ENCODE measurements at places on chromosomes 7 and 10.
A peak's percentile ranks its signal among the peaks of the same experiment; 100 is the strongest.

- DNase-seq: no peak
Observed at GRCh38 chr7:131578602-131579001, 22.2 kb upstream of the PODXL start.

DNA sequence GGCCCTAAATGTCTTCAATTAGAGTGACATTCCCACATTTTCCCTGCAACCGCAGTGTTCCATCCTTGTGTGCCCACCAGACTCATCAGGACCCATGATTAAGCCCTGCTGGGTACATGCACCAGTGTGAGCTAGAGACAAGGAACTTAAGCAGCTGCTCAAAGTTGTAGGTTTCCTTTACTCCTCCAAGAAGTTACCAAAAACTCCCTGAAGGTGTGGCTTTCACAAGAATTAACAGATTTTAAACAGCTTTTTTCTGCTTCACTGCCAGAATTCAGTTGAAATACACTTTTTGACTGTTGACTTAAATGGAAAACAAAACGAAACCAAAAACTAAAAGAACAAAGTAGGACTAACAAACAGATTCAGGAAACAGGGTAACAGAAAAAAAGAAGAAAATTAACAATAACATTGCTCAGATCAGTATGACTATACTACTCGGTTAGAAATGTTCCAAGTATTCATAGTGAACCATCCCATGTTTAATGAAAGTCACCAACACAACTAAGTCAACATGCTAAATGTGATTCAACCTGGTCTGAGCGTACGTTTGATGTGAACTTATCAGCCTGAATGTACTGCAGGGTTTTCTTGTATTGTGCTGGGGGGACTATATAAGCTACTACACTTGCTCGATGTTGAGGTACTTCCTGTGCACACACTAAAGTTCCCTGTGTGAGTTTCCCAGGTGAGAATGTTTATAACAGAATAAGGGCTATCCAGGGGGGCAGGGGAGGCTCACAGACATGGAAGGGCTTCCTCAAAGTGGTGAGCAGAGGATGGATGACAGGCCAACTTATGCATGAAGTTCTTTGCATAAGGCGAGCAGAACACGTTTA is 22.2 kb downstream of the SLC37A3 start:
- no peak for DNase-seq

- DNase-seq: no peak
Observed at GRCh38 chr10:79238606-79239005, 108.7 kb upstream of the PPIF start.

- no peak for DNase-seq
Observed at GRCh38 chr10:113379091-113379490, 173.8 kb upstream of the HABP2 start.

DNA sequence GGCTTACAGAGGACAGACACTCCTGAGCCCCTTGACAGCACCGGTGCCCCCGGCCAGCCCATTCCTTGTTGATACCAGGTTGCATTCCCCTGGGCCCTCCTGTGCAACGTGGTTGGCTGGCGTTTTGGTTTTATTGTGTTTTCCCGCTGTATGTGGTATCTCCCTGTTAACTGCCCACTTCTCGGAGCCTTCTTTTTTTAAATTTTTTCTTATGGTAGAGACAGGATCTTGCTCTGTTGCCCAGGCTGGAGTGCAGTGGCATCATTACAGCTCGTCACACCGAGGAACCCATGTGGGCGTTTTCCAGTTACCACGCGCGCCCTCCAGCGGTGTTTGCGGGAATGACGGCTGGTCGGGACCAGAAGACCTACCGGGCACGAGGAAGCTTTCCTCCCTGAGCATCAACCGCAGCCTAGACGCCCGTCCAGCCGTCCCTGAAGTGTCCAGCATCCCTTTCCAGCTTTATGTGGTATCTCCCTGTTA is 16.9 kb upstream of the ZFAND2A start:
- DNase-seq: peak; percentile 91

- no peak for DNase-seq
Observed at GRCh38 chr7:23260371-23260770, 13.8 kb downstream of the GPNMB start.

DNA sequence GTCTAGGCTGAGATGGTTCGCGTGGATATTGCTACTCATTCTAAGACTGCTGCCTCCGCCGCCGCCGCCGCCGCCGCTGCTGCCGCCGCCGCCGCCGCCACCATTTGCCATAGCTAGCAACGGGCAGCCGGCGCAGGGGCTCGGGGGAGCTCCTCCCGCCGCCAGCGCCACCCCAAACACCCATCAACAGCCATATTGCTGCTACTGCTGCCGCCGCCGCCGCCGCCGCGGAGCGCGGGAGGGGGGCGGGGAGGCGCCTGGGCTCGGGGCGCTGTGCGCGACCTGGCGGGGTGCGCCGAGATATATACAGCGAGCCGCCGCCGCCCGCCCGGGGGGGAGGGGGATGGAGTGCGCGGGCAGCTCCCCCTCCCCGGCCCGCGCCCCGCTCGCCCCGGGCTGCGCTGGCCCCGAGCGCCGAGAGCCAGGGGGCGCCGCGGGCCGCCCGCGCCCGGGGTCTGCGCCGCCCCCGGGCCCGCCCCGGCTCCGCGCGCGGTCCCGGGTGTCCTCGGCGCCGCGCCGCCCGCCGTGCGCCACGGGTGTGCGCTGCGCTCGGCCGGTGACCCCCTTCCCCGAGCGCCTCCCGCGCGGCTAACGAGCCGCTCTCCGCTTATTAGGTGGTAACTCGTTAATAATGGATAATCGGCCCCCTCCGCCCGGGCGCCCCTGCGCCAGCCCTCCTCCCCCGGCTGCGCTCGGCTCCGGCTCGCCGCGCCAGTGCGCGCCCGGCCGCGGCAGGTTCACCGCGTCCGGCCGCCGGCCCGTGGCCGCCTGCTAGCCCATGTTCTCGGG is at the start of gene KCNMA1:
Gene KCNMA1, minus strand, starts transcription at position 277 of the 789 bp plus-strand sequence.
- DNase-seq: no peak

- no peak for DNase-seq
Observed at GRCh38 chr10:77374189-77374656, 263.4 kb downstream of the KCNMA1 start.

DNA sequence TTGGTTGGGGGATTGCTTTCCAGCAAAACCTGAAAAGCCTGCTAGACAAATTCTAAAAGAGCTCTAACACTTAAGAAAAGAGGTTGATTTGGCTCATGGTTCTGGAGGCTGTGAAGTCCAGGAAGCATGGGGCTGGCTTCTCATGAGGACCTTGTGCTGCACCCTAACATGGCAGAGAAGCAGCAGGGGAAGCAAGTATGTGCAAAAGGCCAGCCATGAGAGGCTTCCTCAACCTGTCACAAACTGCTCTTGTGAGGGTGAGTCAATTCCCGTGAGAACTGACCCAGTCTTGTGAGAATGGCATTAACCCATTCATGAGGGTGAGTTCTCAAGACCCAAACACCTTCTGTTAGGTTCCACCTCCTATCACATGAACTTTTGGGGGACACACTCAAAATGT is 54.3 kb upstream of the IGFBP3 start:
- DNase-seq: no peak

DNA sequence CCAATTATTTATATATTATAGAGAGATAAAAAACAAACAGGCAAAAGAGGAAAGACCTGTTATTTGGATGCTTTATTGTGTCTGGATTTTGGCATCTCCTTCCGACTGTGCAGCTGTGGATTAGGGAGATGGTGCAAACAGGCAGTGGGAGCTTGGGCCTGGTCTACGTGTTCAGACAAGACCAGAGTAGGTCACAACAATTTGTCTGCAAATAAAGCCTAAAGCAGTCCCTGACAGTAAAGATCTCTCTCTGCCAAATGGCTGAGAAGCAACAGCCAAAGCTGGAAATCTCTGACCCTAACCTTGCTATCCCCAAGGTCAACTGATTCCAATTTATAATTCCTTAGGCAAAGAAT is 82.0 kb downstream of the ABLIM1 start:
- no peak for DNase-seq

- no peak for DNase-seq
Observed at GRCh38 chr10:108434559-108435252, 1270.2 kb upstream of the SORCS1 start.

- DNase-seq: no peak
Observed at GRCh38 chr10:114271779-114272167, 32.7 kb downstream of the VWA2 start.

DNA sequence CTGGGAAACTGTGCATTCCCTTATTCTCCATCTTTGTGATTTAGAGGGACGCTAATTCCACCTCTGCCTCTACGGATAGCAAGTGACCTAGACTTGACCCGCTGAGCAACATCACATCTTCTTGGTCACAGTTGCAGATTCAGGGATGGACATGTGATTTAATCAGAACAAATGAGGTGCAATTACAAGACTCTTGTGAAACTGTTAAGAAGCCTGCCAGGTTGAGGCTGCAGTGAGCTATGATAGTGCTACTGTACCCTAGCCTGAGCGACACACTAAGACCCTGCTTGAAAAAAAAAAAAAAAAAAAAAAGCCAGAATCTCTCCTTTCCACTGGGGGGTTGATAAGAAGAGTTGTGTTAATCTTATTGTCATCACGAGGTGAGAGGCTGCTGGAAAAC is 14.4 kb downstream of the MPLKIP start:
- no peak for DNase-seq

DNA sequence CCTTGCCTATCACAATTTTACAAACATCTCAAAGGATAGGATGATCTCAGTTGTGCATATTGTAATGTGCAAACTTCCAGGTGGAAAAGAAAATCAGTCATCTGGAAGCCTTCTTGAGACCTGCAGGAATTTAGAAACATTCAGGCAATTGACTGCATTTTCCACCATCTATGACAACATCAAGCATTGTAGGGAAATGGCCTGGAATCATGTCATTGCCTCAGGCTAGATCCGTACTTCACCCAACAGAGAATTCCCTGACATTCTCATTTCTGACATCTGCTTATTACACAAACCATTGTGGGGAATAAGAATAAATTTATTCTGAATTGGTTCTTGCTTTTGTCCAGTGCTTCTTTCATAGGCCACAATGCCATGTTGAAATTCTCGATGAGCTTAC is 124.9 kb upstream of the NPVF start:
- DNase-seq: no peak

- no peak for DNase-seq
Observed at GRCh38 chr10:35502692-35503091, 102.4 kb upstream of the GJD4 start.

DNA sequence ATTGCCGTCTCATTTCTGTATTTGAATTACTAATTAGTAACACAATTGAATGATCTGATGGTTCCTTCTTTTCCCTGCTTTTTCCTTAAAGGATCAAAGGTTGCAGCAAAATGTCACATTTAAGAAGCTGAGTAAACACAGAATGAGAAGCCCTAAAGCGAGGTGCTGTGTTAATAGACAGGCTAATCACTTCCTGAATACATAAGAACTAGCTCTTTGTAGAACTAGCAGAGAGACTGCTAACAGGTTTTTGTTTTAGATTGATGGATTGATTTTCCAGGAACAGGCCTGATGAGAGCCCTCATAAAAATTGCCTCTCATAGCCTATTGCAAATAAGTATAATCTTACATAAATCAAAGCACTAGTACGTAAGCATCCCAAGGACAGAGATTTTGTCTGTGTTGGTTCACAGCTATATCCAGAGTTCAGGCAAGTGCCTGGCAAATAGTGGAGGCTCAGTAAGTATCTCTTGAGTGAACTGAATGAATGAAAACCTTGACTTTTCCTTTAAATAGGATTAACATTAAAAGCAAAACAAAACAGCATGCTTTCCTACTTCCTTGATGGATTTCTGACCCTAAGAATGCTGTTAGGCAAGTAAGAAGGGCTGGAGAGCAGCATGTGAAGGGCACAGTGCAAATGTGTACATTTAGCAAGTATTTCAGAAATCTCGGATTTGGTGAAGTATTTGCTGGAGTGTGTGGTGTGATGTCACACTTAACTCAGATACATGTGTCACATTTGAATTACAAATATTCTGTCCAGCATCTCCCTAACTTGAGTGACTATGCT is 3.3 kb downstream of the TMEM229A start:
- no peak for DNase-seq

DNA sequence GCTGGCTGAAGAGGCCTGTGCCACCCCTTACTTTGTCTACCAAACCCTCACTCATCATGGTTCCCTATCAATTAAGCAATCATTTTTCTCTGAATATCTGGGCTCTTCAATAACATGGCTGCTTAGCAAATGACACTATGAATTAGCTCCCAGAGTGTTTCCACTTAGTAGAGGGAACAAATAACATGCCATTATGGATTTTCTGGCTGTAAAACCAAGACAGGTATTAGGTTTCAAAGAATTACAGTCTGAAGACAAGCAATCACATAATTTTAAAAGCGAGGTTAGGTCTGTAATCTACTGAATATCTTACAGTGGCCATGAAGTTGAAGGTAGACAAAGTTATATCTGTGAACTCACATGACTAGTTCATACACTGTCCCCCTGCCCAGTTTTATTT is 220.8 kb upstream of the PHYHIPL start:
- DNase-seq: no peak

- DNase-seq: no peak
Observed at GRCh38 chr10:129568583-129569344, 101.7 kb downstream of the MGMT start.

GRCh38 chr7:138816650-138817049 is 18.7 kb upstream of the ATP6V0A4 start:
- DNase-seq: no peak

GRCh38 chr10:62433181-62433692 is 59.1 kb downstream of the ZNF365 start:
- DNase-seq: peak; percentile 48

- no peak for DNase-seq
Observed at GRCh38 chr7:133705596-133705995, 421.5 kb upstream of the LRGUK start.

DNA sequence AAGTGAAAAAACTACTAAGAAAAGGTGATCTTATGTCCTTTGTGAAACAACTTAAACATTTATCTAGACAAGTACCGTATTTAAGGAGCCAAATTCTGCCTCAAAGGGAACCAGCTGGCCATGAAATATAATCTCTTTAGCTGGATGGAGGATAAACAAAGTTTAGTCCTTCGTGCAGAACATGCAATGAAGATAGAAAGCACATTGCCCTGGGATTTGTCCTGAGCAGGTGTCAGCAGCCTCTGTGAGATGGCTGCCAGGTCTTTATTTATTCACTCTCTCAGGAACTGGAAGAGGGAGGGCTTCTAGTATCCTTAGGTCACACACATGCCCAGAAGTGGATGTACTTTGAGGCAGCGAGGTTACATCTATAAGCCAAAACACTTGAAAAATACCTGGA is 57.4 kb upstream of the CASD1 start:
- no peak for DNase-seq

DNA sequence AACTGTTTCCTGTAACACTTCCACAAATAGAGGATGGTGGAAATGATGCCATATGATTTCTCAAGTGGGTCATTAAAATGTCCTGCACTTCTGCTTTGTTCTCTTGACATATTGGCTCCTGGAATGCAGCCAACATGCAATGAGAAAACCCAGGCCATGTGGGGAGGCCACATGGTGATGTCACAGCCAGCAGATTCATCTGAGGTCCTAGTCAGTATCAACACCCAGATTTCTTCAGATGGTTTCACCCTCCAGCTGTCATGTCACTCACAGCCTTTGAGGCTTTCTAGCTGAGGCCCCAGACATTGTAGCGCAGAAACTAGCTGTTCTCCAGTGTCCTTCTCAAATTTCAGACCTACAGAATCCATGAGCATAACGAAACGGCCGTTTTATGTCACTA is 102.3 kb upstream of the NUPR2 start:
- no peak for DNase-seq
